ENCODE measurements at places on chromosomes 5 and 9. TPM values are rescaled to one million over a fixed set of nuclear protein-coding genes. Genes with fewer than 3 reads are reported as not detected.

SOHLH1 gene
- not detected for total RNA-seq

UBAP1 gene
- total RNA-seq: 36.3 TPM

NTRK2 gene
- 0.12 TPM for total RNA-seq

GABRA1 gene
- not detected for total RNA-seq

TICAM2 gene
- 1.6 TPM for total RNA-seq

- peak; percentile 49 for DNase-seq
- H3K27me3 ChIP-seq: no peaks in the 10 kb centered on the region
- H3K27ac ChIP-seq: no peak overlapping the region
- H3K36me3 ChIP-seq: no peaks in the 10 kb centered on the region
Measured at GRCh38 chr9:84397151-84397728, 56.7 kb upstream of the SLC28A3 start.

- no peak overlapping the region for H3K27ac ChIP-seq
- no peak for DNase-seq
- H3K27me3 ChIP-seq: no peaks in the 10 kb centered on the region
Measured at GRCh38 chr5:45109062-45109461, 300.3 kb downstream of the MRPS30 start.
